Lower leg skin (tissue), 4 donors: ENCODE measurements at places on chromosomes 3 and 15. TPM values are rescaled to one million over a fixed set of nuclear protein-coding genes. Genes with fewer than 3 reads are reported as not detected.

DNA sequence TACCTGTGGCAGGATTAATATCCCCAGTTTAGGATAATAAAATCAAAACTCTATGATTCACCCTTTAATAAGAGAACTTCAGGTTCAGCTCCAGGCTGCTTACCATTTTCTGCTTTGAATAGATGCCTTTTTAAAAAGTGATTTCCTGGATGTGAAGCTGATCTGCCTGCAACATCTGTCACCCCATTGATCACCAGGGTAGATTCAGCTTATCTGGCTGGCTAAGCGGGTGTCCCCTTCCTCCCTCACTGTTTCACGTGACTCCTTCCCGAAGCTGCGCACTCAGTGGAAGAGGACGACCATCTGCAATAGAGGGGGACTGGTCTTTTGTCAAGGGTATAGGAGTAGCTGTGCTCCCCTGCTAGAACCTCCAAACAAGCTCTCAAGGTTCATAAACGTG is 128.1 kb downstream of the IL1RAP start:
- DNase-seq, result no peak

DNA sequence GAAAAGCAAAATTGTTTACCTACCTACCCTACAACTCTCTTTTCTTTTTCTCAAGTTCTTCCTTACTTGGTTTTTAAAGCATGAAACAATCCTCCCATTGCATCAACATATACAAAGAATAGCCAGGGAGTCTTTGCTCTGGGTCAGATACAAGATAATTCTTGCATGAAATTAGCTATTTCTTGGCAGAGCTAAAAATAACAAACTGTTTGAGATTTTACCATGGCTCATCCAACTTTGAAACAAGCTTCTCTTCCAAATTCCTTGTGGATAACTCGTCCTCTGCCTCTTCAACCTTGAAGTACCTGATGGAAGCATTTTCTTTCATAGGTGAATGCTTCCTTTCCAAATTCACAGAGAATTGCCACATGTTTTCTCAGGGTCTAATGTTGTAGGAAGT is 9.2 kb upstream of the CBLB start:
- DNase-seq, result no peak

DNA sequence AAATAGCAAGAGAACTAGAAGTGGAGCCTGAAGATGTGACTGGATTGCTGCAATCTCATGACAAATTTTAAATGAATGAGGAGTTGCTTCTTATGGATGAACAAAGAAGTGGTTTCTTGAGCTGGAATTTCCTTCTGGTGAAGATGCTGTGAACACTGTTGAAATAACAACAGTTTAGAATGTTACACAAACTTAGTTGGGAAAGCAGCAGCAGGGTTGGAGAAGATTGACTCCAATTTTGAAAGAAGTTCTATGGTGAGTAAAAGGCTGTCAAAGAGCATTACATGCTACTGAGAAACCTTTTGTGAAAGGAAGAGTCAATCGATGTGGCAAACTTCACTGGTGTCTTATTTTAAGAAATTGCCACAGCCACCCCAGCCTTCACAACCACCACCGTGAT is 220.9 kb upstream of the LRRFIP2 start:
- DNase-seq, result no peak

DNA sequence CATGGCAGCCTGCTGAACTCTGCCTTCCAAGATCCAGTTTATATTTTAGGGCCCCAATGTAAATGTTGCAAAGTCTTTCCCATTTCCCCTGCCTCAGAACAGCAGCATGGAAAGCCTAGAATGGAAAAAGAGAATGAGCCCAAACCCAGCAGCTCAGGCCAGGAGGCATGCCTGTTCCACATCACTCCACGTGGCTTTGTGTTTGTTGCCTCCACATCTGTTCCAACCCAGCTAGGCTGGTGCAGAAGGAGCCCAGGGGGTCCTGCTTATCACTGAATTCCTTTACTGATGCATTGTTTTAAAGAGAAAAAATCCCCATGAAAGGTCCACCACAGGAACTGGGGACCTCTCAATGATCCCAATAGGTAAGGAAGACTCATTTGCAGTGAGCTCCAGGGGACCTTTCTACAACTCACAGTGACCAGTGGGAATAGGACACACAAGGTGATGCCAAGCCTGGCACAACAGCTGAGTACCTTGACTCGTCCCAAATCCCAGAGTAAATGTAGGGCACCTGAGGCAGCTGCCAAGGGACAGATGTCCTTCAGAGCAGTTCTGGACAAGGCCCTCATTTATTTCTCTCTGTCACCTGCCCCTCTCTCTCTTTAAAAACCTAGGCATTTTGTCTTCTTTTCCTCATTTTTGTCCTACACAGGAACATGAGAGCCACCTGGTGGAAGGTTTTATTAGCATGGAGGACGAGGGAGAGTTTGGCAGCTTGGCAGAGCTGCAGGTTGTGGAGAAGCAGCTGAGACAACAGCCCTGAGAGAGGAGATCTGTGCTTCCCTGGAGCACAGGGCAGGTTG is 41.7 kb upstream of the ADAMTS17 start:
- DNase-seq, result no peak

GRCh38 chr3:32392536-32393302 is 1.1 kb downstream of the CMTM7 start:
- peak; percentile 63 for DNase-seq

- no peak for DNase-seq
Measured at GRCh38 chr3:20776692-20777091, 590.7 kb upstream of the SGO1 start.

DNA sequence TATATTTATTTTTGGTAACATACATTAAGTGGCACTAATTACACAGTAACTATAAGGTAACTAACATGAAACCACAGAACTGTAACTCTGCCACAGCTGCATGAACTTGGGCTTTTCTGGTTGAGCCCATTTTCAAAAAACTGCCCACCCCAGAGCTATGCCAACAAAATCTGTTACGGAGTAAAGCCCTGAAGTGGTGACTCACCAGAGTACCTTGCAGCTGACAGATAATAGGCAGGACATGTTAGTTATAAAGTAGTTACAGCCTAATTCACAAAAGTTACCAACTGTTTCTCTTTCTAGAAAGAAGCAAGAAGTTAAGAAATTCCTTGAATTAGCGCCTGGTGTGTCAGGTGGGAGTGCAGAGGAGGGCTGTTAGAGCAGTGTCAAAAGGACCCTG is 1.5 kb upstream of the GPX1 start:
- DNase-seq, result no peak

DNA sequence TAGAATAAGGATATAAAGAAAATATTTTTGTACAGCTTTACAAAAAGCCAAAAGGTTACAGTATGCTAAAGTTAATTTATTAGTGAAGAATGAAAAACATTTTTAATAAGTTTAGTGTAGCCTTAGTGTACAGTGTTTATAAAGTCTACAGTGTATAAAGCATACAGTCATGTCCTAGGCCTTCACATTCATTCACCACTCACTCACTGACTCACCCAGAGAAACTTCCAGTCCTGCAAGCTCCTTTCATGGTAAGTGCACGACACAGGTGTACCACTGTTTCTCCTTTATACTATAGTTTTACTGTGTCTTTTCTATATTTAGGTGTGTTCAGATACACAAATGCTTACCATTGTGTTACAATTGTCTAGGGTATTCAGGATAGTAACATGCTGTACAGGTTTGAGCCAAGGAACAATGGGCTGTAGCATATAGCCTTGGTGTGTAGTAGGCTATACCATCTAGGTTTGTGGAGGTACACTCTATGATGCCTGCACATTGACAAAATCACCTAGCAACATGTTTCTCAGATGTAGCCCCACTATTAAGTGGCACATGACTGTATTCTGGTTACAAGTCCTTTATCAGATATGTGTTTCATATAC is 197.1 kb upstream of the KBTBD8 start:
- no peak for DNase-seq

DNA sequence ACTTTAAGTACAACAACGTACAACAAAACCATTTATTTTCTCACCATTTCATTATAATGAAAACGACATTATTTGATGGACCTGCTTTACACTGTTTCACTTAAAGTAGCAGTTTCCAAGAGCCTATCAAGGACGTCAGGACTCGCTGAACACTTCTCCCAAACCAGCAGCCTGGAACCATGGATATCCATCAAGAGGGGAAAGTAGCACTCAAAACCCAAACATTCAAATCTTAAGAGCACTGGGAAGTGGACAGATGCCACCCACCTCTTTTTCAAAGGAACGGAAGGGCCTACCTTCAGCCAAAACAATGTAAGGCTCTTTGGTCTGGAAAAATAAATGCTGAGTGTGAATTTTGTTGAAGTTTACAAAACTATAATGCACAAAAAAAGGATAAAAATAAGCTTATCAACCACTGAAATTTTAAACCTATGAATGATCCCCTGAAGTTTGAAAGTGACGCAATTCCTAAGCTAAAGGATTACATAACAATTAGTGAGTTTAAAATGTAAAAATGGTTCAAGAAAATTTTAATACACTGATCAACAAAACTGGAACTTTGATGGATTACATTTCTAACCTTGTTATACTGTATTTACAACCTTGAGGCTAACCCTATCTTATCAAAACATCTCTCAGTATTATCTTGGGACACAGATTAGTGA is 4.6 kb downstream of the PIK3R4 start:
- DNase-seq, result no peak

DNA sequence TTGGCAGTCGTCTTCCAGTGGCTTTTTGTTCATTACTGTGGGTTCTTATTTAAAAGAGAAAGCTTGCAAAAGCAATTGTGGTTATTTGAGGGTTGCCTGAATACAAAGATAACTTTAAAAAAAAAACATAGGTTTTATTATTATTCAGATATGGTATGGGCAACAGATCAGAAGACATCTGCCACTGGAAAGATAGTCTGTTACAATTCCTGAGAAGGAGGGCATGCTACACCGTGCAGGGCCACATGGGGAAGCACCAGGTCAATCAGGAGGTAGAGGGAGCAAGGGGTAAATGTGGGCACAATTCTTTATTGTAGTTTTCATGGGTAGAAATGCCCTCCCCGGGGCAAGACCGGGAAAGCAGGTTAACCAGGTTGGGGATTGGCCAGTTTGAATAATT is 46.5 kb downstream of the BBS4 start:
- DNase-seq, result no peak

DNA sequence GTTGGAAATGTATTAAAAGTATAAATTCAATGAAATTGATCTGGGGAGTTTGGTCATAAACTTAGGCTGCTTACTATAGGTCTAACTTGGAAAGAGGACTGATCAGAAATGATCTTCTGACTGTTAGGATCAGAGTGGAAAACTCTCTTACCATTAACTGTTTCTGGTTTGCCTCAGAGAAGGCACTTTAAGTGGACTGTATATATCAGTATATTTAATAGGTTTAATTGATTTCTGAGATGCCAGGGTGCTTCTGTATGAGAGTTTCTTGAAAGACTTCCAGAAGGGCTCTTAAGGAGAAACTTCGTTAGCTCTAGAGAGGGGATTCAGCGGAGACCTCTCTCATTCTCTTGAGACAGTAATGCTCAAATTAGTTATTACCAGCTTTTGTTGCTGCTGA is 36.5 kb downstream of the ECT2 start:
- DNase-seq, result no peak

DNA sequence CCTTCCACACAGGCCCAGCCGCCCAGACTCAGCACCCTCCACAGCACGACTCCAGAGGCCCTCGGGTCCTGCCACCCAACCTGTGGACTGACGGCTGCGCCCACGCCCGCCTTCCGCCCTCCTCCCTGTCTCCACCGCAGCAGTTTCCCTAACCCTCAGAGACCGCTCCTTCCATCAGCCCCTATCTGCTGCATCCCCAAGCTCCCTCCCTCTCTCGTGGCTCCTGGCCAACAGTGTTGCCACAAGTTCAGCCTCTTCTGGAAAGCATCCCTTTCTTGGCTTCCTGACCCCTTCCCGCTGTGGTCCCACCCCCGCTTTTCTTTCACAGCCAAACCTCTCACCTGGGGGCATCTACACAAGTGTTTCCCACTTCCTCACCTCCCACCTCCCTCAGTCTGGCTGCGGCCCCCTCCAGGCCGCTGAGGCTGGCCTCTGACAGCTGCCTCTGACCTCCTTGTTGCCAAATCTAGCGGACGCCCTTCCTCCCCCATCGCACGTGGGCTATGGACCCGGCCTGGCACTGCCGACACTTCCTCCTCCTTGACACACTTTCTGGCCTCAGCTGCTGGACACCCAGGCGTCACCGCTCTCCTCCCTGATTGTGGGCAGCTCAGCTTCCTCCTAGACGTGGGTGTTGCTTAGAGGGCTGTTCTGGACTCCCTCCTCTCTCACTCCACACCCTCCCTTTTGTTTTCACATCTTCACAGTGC is 168.8 kb upstream of the TLE3 start:
- peak; percentile 93 for DNase-seq

- no peak for DNase-seq
Measured at GRCh38 chr15:77831986-77832385, 199.3 kb upstream of the LINGO1 start.

DNA sequence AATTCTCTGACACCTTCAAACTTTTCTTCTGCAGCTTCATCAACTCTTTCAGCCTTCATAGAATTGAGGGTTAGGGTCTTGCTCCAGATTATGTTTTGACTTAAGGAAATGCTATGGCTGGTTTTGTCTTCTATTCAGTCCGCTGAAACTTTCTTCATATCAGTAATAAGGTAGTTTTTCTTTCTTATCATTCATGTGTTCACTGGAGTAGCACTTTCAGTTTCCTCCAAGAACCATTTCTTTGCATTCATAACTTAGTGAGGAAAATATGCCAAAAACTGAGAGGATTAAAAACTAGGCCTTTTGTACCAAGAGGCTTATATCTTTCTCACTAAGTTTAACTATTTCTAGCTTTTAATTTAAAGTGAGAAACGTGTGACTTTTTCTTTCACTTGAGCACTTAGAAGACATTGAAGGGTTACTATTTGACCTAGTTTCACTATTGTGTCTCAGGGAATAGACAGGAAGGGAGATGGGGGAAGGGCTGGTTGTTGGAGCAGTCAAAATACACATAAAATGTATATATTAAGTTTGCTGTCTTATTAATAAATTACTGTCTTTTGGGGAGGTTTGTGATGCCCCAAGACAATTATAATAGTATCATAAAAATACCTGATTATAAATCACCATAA is 1110.1 kb downstream of the TBL1XR1 start:
- no peak for DNase-seq

DNA sequence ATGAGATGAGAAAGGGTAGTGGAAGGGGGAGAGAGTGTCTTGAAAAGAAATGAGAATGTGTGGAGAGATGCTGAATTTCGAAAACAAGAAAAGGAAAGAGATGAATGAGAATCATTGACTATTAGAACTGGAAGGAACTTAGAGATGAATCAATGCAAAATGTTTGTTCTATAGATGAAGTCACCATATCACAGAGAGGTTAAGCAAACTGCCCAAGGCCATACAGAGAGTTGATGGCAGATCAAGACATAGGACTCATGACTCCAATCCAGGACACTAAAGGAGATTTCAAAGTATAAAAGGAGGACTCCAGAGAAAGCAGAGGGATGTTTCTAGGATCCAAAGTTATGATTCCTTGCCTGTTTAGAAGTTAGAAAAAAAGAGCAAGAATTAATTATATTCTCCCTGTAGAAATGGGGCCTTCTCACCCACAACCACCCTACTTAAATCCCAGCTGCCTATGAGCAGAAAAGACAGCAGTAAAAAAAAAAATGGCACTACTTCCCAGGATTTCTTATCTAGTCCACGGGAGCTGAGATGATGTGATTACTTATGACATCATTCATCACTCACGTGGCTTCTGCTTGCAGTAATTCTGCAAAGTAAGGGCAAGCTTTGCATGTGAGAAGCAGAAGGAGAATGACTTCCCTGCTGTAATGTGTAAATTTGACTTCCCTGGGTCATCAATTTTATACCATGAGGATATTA is 210.8 kb upstream of the MRPL3 start:
- no peak for DNase-seq

- no peak for DNase-seq
Measured at GRCh38 chr3:124059580-124059979, 67.7 kb upstream of the ROPN1 start.

The NAA50 gene
- total RNA-seq, result 125 TPM

The IFRD2 gene
- 32.9 TPM for total RNA-seq

The RPS17 gene
- 4,420 TPM for total RNA-seq

The ZBTB11 gene
- 30.2 TPM for total RNA-seq

The MRAS gene
- 22.2 TPM for total RNA-seq

The MKRN3 gene
- 0.15 TPM for total RNA-seq

The FBN1 gene
- total RNA-seq, result 15.0 TPM
